RPMI8226 (cell line): ENCODE measurements at places on chromosomes 5 and 9.

DNA sequence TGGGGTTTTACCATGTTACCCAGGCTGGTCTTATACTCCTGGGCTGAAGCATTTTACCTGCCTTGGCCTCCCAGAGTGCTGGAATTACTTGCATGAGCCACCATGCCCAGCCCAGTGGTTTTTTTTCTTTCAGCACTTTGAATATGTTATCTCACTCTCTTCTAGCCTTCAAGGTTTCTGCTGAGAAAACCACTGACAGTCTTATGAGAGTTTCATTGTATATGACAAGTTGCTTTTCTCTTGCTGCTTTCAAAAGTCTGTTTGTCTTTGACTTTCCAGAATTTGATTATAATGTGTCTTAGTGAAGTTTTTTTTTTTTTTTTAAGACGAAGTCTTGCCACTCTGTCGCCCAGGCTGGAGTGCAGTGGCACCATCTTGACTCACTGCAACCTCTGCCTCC lies 43.1 kb upstream of the BNIP1 start:
- DNase-seq, result no peak

- DNase-seq, result no peak
These were observed 45.9 kb downstream of the COL23A1 start for GRCh38 chr5:178544166-178544834.

DNA sequence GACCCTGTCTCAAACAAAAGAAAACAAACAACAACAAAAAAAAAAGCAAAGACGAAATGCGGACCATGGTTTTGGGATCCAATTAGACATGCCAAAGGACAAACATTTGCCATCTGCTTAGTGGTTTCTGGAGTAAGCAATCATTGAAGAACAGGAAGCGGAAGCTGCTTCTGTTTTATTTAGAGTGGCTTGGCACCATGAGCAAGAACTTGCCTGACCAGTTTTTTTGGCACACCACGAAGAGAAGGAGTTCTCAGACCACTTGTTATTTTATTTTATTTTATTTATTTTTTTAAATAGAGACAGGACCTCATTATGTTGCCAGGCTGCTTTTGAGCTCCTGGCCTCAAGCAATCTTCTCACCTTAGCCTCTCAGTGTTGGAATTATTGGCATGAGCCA lies 17.0 kb downstream of the BTF3 start:
- DNase-seq, result no peak

GRCh38 chr9:136237486-136238341 lies 7.9 kb downstream of the QSOX2 start:
- no peak for DNase-seq
